CD4-positive, alpha-beta memory T cell (primary cell): ENCODE measurements at places on chromosomes 2 and 18.
A peak's percentile ranks its signal among the peaks of the same experiment; 100 is the strongest.

DNA sequence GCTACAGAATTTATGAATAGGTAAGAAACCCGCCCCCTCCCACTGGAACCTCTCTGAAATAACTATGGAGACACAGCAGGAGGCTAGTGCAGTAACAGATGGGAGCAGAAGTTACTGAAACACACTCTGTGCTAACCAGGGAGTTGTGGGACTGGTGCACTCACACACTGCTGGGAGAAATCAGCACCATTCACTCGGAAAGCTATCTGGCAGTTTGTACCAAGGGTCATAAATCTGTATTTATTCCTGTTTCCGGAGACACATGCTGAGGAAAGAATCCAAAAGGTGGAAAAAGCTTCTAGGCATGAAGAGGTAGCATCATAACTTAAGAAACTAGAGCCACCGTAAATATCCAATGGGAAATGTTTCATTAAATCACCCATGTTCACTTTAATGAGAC, 39.9 kb downstream of the TGFA start:
- DNase-seq: no peak

DNA sequence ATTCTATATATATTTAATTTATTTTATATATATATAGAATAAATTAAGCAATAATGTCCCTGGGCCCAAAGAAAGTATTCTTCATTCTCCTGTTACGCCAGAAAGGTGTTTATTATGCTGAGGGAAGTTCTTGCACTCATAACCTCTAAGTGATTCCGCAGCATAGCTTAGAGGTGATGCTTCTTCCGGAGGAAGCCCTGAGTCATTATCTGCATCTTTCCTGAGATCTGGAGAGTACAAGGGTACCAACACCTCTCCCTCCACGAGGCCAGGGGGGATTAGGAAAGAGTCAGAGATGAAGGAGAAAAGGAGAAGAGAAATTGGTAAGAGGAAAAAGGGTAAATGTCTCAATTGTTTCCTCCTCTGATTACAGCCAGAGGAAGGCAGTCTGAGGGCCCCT, 43.1 kb upstream of the RTN4 start:
- no peak for DNase-seq

DNA sequence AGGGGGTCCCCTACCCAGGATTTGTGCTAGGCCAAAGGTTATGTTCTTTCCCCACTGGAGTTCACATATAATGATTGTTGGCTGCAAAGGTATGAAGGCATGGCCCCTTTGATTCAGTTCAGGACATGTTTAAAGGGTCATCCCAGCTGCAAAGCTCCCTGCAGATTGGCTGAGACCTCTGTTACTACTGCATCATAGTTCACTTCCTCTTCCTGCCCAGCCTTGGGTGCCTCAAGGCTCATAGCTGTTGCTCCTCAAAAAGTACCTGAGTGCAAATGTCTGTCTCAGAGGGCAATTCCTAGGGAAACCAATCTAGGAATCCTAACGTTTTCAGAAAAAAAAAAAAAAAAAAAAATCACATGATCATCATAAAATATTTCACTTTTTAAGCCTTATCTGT, 125.1 kb downstream of the ATL2 start:
- DNase-seq: no peak

GRCh38 chr2:230216489-230216888, 3.3 kb downstream of the SP110 start:
- no peak for DNase-seq

GRCh38 chr2:72935611-72935957, 18.3 kb downstream of the EMX1 start:
- DNase-seq: no peak

DNA sequence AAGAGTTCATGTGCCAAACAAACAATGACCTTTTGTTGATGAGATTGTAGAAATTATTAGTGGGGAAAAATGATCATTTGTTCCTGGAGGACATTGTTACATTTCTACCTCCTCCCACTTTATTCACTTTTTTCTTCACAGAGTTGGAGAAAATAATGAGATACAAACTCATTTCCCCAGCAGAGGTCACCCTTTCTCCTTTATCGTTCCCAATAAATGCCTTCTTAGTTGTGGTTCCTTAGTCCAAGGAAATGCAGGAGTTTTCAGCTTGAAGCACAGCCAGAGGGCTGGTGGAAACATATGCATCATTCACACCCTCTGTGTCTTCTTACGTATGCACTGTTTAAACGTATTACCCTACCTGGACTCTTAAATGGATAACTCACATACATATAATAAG, 108.8 kb downstream of the SLC4A3 start:
- peak; percentile 3 for DNase-seq

DNA sequence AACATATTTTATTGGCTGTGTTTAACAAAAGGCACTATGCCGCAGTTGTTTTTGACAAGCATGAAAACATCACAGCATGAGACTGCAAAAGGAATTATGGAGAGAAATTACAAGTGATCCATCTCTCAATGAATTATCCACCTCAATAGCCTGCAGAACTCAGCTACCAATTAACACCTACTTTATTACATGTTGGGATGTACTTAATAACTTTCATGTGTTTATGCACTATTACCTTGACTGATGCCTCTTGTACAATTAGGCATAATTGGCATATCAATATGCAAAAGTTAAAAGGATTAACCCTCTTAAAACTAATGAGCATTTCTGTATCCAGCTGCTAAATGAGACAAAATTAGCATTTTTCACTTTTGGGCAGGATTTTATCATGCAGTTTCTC, 27.8 kb downstream of the ARHGAP15 start:
- DNase-seq: no peak

- no peak for DNase-seq
Measured at GRCh38 chr18:13390711-13391110, 172.2 kb downstream of the LDLRAD4 start.

- DNase-seq: no peak
Measured at GRCh38 chr2:196369967-196370366, 198.6 kb upstream of the STK17B start.

GRCh38 chr18:5097116-5097703, 99.8 kb downstream of the AKAIN1 start:
- no peak for DNase-seq

GRCh38 chr2:37894047-37894446, 31.0 kb upstream of the RMDN2 start:
- DNase-seq: no peak

GRCh38 chr2:149125031-149125725, 86.7 kb downstream of the LYPD6B start:
- no peak for DNase-seq

- peak; percentile 20 for DNase-seq
Measured at GRCh38 chr18:56702946-56703345, 51.8 kb downstream of the WDR7 start.

DNA sequence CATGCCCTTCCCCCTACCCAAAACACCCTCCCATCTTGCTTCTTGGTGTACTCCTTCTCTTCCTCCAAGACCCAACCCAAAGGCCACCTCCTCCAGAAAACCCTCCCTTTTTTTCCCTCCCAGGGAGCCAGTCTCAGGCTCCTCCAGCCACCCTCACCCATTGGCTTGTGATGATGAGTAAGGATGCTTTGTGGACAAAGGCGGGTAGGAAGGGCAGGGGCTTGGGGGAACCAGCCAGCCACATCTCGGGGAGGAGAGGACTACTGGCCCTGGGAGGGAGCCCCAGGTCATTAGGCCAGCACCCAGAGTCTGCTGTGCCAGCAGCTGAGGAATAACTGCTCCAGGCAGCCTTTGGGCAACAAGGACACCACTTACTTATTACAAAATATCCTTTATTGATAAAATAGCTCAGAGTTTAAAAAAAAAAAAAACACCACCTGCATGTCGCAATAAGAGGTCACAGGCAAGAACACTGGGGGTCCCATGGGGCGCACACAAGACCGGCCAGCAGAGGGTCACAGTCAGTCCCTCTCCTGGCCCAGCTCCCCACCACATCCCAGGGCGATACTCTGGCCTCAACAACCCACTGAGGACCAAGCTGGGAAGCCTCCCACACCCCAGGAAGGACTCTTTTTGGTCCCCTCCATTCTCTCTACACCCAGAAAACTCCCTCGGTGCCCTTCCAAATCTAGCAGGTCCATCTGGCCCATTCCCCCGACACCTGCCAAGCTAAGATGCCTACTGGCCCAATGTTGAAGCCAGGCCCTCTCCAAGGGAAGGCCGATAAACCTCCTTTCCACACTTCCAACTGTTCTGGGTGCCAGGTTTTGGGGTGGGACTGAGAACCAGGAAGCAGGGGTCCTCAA, 3.6 kb downstream of the ADRA2B start:
- no peak for DNase-seq

DNA sequence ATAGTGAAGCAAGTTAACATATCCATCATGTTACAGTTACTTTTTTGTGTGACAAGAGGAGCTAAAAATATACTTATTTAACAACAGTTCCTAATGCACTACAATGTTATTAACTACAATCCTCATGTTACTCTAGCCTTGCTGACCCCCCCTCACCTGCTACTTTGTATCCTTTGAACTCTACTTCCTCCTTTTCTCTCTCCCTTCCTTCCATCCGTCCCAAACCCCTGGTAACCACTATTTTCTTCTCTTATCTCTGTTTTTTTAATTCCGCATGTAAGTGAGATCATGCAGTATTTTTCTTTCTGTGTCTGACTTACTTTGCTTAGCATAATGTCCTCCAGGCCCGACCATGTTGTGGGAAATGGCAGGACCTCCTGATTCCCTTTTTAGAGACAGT, 59.4 kb downstream of the NPAS2 start:
- DNase-seq: no peak
